ENCODE measurements at places on chromosomes 5 and 9.

DNA sequence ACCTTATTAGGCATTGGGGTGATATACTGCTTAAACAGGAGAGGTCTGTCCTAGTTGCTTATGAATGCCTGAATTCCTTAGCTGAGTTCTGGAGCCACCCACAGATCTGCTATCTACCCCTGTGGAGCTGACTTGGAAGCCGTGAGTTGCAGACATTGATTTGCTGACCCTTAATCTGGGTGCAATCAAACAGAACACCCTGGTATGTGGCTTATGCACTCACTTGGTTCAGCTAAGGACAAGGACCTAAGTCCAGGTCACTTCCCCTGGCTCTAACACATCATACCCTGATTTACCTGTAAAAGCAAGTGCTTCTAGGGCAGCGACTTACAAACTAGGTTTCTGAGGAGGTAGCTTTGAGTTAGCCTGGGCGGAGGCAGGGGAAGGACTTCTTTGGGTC, 41.6 kb upstream of the TLR4 start:
- no peak for DNase-seq

DNA sequence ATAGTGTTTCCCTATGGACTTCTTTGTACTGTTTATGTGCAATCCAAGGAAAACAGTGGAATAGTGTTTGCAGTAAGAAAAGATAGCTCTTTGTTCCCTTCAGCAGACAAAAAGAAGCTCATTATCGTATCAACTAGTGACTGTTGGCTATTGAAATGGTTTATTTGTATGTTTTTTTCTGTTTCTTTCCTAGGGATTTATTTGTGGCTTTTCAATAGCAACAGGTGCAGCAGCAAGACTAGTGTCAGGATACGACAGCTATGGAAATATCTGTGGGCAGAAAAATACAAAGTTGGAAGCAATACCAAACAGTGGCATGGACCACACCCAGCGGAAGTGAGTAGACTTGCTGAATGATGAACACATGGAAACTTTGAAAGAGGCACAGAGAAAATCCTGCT, 65.1 kb downstream of the SLC44A1 start:
- no peak for DNase-seq

DNA sequence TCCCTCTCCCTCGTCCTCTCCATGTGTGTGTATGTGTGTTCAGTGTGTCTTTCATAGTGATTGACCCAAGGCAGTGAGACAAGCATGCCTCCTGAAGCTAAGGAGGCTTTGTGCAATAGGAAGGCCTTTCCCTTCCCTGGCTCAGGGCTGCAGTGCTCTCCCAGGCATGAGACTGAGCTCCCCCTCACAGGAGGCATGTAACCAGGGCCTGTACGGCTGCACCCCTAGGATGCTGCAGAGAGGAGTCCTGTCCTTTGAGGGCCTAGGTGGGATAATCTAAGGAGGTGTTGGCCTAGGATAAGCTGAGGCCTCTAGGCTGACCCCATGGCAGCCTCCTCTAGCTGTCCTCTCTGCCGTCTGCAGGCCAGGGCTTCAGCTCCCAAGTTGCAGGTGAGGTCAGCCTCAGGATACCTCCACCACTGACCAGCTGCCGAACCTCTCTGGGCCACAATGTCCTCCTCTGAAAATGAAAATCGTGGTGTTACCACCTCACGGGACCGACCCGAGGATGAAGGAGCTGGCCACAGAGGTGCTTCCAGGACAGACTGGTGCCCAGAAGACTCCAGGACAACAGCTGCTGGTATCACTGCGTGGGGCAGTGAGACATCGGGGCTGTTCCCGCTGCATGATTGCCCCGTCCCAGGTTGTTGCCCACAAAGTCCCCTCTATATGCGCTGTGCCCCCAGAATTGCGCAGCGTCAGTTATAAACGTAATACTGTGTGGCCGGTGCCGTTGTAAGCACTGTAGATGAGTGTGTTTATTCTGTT, 129.6 kb downstream of the BARX1 start:
- DNase-seq, result no peak

- no peak for DNase-seq
Measured at GRCh38 chr5:54206580-54207229, 103.7 kb downstream of the ARL15 start.

DNA sequence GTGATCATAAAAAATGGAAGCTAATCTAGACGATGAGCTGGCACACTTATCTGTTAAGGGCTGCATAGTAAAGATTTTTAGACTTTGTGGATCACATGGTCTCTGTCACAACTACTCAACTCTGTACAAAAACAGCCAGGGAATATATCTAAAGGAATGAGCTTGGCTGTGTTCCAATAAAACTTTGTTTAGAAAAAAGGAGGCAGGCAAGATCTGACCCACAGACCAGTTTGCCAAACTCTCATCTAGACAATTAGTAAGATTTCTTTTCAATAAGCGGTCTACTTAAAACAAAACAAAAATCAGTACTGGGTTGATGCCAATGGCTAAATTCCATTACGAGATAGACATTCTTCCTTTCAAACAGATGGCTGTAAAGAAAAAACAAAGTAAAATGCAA, 53.0 kb upstream of the RETREG1 start:
- DNase-seq, result no peak

DNA sequence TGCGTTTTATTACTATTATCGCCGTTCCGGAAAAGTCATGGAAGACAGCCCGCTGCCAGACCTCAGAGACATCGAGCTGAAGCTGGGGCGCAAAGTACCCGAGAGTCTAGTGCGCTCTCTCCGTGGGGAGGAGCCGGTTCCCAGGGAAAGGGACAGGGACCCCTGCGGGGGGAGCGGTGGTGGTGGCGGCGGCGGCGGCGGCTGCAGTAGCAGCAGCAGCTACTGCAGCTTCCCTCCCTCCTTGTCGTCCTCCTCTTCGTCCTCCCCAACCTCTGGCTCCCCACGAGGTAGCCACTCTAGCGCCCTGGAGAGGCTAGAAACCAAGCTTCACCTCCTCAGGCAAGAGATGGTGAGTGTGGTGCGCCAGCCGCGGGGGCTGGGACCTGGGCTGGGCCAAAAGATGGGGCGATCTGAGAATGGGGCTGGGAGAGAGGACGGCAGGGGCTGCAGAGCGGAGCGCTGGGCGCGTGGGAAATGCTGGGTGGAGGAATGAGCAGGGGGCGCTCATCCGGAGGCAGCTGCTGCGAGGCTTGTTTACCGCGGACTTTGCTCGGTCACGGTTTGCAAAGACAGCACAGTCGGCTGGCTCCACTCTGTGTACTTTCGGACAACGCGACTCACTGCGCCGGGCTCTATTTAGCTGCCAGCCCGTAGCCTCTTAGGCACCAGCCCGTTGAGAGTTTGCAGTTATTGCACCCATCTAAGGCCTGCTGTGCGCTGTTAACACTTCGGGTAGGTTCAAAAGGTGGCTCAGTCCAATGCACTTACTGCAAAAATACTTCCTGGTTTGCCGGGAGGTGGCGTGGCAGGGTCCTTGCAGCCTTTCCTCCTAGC, 1.1 kb downstream of the LURAP1L start:
- DNase-seq, result no peak

- DNase-seq, result no peak
Measured at GRCh38 chr5:122304471-122305215, 7.4 kb upstream of the SNCAIP start.

GRCh38 chr9:87578625-87579024, 81.0 kb downstream of the DAPK1 start:
- DNase-seq, result no peak

GRCh38 chr5:171578049-171578828, 158.8 kb downstream of the FGF18 start:
- no peak for DNase-seq

Measured in stimulated activated CD4-positive, alpha-beta T cell treated with anti-CD3 and anti-CD28 coated beads, Interleukin-4, amount 100 ng/mL, for 4 hours (primary cell).